ENCODE measurements at places on chromosomes 2 and 18. TPM values are rescaled to one million over a fixed set of nuclear protein-coding genes. Genes with fewer than 3 reads are reported as not detected.

KCNG2 gene
- not detected for total RNA-seq

RGPD3 gene
- total RNA-seq = under 0.01 TPM

OSBPL1A gene
- total RNA-seq = 6.8 TPM

PLEK gene
- 0.16 TPM for total RNA-seq

CREG2 gene
- 0.65 TPM for total RNA-seq

ZBTB7C gene
- under 0.01 TPM for total RNA-seq

GAD1 gene
- 0.16 TPM for total RNA-seq
